ENCODE measurements at places on chromosomes 13 and 19.

- no peak for DNase-seq
These were observed 70.3 kb downstream of the DHRS12 start for GRCh38 chr13:51733374-51734298.

GRCh38 chr13:109840201-109840892 lies 54.0 kb upstream of the IRS2 start:
- DNase-seq, result no peak

DNA sequence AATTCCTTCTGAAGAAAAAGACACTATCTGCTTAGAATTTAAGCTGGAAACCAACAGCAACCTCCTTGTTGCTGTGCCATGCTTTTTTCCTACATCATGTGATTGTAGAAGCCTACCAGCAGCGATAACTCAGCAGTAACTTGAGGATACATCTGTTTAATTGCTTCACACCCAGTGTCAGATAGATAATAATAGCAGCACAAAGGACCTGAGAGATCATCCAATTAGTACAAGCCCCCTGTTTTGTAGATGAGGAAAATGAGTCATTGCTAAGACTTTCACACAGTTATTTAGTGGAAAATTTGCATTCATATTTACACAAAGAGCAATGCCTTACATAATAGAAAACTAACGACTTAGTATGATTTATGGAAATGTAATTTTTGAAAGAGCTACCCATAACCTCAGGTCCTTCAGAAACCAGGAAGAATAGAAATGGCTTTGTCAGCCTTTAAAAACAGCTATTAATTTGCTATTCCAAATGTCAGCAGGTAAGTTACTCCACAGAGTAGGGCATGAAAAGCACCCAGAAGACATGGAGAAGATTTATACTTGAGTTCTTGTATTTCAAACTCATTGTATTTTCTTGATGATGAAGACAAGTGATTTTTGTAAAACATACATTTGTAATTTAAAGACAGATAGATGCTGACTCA lies 93.7 kb upstream of the SGCG start:
- DNase-seq, result peak; percentile 38

DNA sequence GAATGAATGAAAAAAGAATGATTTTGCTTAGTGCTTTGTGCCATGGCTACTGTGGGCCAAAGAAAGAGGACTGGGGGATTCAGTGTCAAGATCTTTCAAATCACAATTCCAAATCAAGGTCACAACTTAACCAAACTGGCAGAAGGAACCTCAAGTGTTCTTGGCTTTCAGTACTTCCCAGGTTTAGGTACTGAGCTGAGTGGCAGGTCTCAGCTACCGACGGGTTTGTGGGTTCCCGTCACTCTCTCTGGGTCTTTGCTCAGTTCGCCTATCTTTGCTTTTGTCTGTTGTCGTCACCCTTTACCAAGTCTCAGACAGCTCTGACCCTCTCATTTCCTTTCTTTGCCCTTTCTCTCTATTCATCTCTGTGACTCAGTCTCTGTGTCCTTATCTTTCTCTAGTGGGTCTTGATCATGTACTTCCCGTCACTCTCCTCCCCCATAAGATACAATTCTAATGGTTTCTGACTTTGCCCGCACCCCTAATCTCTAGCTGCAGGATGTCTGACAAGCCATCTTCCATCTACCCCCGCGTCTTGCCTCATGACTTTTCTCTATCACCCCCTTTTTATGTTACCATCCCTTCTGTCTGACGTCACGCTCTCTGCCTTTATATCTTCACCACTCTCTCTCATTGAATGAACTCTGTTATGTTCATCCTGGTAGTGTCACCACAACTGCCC lies 33.3 kb upstream of the LRRC4B start:
- no peak for DNase-seq

DNA sequence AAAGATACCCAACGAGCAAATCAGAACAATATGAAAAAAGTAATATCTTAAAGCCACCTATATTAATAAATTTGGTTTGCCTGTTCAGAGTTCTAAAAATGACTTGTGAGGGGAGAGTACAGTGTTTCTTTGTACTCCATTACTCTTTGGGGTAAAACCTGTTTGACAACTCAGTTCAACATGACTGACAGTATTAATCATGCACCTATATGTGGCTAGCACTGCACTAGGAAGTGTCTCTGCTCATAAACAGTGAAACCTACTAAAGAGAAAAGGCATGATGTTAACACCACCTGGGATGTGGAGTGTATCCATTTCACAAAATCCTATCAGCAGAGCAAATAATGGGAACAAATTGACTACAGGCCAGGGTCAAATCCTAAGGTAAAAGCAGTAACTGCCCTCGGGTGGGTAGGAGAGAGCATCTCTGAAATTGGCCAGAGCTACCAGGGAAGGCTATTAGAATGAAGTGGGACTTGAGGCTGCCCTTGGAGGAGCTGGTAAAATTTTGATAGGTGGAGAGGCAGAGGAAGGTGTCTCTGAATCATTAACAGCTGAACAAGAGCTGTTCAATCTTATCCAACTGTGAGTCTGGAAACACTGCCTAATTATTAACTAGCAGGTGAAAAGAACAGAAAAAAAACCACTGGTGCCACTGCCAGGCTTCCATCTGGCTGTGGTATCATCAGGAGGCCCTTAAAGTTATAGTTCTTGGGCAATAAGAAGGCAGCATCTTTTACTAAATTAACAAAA lies 365.1 kb downstream of the DNAJC15 start:
- peak; percentile 8 for DNase-seq

DNA sequence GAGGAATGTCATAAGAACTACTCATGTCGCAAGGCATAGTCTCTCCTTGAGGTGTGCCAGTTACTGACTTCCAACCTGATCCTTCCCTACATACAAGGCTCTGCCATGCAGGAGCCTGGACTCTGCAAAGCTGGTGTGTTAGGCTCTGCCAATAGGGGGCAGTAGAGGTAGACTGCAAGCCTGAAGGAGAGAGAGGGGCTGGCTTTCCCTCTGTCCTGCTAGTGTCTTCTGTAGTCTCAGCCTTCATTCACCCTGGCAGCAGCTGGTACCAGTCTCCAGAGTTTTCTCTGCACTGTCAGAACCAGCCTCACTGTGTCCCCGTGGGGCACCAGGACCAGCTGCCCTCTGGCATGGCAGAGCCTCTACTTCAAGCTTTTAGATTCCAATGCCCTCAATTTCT lies 14.5 kb downstream of the SHISA2 start:
- DNase-seq, result no peak

DNA sequence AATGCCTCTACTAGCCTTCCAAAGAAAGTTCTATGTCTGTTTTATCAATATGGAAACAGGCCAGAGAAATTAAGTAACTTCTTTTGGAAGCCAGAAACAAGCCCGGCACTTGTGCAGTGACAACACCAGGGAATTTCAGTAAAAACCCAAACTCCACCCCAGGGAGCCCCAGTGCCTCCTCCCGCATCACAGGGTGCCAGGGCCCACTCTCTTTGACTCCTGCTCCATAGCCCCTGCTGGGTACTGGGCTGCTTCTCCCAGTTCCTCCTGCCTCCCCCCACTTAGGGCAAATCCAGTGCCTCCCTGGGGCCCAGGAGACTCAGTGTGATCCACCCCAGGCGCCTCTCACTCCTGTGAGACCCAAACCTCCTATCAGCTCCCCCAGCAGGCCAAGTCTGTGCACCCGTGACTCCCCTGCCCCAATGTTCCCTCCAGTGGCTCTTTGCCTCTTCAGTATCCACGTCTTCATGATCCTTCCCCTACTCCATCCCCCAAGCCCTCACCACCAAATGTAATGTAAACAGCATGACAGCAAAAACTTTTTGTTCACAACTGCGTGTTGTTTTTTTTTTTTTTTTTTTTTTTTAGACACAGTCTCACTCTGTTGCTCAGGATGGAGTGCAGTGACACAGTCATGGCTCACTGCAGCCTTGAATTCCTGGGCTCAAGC lies 2.3 kb upstream of the FFAR3 start:
- no peak for DNase-seq

DNA sequence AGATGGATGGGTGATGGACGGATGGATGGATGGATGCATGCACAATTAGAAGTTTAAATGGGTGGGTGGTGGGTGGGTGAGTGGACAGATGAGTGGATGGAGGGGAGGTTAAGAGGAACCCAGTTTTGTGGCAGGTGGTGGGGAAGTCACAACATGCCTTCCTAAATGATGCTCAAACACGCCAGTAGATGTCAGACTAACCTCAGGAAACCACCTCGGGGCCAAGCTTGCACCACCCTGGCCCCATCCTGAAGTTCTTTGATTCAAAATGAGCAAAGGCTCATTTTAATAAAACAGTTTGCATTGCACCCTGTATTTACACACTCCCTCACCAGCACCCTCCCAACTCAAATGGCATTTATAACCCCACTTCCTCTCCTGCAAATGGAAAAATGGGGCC lies 91.4 kb upstream of the CACNA1A start:
- DNase-seq, result peak; percentile 45

DNA sequence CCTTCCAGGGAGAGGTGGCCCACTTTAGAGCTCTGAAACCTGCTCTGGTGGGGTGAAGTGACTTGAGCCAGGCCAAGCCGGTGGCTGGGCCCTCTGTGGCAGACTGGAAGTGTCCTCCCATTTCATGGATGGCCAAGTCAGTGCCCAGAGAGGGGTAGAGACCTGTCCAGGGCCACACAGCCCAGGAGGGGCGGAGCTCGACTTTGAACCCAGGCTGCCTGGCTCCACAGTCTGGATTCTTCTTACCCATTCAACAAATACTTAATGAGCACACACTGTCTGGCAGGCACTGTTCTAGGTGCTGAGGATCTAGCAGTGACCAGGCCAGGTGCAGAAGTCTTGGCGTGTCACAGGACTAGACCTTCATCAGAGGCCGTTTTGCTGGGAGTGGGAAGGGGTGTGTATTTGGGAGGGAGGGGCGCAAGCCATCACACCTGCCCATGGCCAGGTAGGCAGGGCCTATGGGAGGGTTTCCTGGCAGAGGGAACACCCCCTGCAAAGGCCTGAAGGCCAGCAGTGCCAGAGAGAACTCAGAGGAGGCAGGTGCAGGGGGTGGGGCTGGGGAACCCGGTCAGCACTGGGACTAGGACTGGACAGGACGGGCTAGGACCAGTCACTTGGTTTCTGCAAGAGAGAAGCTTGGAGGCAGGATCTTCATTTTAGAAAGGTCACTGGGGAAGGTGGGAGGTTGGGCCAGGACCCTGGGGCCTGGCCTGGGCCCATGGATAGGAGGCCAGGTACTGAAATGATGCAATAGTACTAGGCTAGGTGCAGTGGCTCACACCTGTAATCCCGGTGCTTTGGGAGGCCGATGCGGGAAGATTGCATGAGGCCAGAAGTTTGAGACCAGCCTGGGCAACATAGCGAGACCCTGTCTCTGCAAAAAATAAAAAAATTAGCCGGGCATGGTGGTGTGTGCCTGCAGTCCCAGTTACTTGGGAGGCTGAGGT lies 31.8 kb downstream of the DNM2 start:
- DNase-seq, result no peak

GRCh38 chr13:113171250-113172125 lies 13.0 kb downstream of the PROZ start:
- no peak for DNase-seq

DNA sequence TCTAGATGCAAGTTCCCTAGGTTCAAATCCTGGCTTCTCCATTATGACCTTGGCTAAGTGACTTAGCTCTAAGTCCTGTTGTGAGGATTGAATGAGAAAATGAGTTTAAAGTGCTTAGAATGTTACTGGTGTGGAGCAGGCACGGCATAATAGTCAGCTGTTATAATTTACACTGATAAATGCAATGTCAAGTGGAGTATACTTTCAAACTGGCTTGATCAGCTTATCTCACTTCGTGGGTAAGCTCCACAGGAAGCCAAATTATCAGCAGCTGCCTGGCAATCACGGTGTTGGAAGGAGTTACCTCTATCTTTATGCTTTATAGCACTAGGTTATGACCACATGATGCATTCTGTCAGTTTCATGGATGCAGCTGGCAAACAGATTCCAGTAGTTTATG lies 272.8 kb downstream of the OLFM4 start:
- no peak for DNase-seq

GRCh38 chr19:30437869-30438268 lies 65.7 kb downstream of the ZNF536 start:
- no peak for DNase-seq

DNA sequence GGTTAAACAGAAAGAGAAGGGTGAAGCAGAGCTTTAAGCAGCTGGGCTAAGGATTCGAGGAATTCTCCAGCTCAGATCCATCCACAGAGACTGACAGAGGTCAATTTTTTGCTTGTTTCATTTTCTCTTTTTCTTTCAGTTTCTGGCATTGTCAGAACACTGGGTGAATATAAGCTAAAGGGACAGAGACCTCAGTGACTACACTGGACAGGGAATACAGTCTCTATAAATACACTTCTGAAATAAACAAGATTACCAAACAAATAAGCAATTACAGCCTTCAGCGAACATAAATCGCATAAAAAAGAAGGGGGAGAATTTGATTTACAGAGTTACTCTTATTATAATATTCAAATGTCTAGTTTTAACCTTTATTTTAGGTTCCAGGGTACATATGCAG lies 3.7 kb upstream of the ZNF441 start:
- DNase-seq, result no peak

DNA sequence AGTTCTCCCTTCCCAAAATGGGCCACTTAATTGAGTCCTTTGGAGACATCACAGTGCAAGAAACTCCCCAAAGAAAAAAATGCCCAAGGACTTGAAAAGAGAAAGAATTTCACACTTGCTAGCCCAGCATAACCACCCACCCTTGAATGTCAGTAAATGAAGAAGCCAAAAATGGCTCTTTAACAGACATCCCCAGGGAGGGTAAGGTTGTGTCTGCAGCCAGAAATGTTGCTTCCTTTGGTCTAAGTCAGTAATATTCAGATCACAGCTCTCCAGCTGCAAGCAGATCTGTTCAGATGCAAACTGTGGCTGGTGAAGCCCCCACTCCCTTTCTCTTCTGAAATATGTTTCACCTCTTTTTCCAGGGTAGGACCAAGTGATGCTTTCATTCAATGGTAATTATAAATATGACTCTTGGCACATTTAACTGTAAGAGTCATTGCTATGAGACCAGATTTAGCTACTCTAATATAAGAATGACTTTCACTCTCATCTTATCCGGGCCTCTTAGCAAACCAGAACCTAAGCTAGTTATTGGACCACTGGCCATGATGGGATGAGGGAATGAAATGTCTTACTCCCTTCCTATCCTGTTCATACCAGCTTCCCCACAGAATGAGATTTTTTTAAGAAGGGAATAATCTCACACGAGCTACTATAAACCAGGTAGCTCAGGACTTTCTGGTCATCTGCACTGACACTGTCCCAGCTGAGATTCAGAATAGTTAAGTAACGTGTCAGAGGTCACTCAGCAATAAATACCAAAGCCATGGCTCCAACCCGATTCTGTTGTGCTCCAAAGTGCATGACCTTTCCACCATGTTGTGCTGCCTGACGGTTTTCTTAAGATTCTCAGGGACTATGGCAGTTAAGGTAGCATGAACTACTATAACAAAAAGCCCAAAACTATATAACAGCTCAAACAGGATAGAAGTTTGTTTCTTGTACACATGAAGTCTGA lies 234.1 kb downstream of the FOXO1 start:
- no peak for DNase-seq

Data from NCI-H524 treated with DMSO at 0.1 percent for 48 hours (cell line).